Stimulated activated CD4-positive, alpha-beta T cell treated with anti-CD3 and anti-CD28 coated beads, Interleukin-2, amount 100 ng/mL, for 4 hours (primary cell): ENCODE measurements at places on chromosomes 12 and 14.

- DNase-seq, result no peak
These were observed 132.4 kb upstream of the PZP start for GRCh38 chr12:9340422-9341259.

- no peak for DNase-seq
These were observed 2.4 kb upstream of the SLC41A2 start for GRCh38 chr12:104960464-104960863.

- no peak for DNase-seq
These were observed 727.8 kb downstream of the BCL11B start for GRCh38 chr14:98544174-98544573.

DNA sequence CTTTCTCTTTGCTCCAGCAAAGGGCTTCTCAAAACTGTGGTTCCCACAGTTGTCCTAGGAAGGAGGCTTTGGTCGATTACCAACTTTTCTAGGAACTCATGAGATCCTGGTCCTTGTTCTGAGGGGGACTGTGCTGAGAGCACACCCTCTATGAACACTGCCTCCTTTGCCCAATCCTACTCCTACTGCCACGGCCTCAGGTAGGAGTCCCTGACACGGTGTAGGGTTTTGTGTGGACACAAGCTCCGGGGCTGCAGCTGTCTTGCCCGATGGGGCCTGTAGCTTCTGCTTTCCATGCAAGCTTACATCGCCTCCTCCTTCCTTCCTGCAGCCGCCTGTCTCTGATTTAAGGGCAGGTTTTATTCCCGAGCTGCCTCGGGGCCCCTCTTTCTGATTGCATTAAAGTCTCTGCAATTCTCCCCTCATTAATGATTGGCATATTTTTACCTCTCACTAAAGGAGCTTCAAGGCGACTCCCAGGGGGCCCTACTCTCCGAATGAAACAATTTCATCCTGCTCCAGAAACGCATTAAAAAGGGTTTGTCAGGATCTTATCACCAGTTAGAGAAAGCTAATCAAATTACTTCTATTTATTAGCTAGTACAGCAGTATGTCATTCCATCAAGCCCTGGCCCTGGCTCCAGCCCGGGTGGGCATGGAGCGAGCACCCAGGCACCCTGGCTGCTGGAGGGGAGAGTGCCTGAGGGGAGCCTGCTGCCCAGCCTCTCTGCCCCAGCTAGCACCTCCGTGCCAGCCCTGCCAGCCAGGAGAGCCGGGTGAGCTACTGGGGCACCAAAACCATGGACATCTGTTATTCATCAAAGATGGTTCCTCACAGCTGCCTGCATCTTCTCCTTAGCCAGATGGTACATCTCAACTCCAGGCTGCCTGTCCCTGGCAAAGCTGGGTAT lies 38.0 kb upstream of the ESRRB start:
- no peak for DNase-seq

- peak; percentile 19 for DNase-seq
These were observed 102.8 kb upstream of the BCAT1 start for GRCh38 chr12:25051656-25052195.
